Stimulated activated CD8-positive, alpha-beta memory T cell treated with anti-CD3 and anti-CD28 coated beads, Interleukin-4, amount 100 ng/mL, for 1 hour (primary cell): ENCODE measurements at places on chromosomes 5 and 9.

GRCh38 chr9:93569621-93570174, 6.7 kb upstream of the PHF2 start:
- DNase-seq: no peak

DNA sequence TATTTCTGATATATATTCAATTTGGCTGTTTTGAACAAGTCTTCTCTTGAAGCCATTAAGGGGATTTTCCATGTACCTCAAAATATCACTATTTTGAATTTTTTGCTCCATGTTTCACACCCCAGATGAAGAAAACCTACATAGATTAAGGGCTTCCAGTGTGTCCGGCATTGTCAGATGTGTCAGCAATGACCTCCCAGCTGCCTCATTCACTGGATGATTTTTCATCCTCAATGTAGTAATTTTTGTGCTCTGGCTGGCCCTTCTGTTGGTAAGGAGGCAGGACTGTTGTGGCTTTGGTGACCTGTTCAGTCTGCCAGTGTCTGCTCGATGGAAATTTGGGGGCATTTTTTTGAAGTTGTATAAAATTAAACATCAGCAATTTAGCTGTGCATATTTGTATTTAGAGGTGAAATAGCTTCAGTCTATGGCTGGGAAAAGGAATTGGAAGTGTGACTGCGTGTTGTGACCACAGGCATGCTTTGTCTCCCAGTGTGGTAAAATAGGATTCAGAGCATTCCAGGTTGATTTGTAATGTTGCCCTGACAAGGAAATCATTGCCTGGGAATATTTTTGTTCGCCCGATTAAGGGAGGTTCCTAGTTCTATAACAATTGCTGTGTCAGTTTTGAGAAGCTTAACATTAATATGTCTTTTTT, 312.4 kb downstream of the ARHGEF28 start:
- DNase-seq: no peak

DNA sequence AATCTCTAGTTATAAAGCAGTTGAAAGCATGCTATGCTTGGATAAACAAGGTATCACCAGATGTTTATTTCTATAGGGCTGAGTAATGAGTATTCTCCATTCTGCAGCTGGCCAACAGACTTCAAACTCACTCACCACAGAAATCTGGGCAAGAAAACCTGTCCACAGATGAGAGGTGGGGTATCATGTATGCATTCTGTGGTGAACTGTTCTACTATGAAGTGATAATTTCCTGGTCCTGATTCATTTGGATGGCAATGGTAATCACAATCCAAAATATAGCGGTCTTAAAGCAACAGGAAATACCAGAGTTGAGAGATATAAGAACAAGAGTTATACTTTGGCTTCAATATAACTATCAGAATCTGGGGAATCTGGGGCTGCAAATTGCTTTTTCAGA, 65.9 kb upstream of the EFNA5 start:
- DNase-seq: no peak

DNA sequence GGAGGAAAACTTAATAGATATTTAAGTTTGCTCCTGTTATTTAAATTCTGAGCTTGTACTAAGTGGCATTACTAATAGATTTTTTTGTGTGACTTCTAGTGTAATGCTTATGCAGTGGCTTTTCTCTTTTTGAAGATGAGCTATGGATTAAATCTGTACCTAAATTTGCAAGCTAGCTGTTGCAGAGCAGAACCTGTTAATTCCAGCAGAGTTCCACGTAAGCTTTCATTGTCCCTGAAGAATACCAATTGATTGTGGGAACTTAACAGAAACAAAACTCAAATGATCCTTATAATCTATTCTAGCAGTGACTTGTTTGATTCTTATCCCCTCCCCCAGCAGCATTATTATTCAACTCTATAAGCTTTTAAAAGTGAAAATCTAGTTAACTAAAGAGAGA, 51.7 kb downstream of the MAN2A1 start:
- DNase-seq: no peak

DNA sequence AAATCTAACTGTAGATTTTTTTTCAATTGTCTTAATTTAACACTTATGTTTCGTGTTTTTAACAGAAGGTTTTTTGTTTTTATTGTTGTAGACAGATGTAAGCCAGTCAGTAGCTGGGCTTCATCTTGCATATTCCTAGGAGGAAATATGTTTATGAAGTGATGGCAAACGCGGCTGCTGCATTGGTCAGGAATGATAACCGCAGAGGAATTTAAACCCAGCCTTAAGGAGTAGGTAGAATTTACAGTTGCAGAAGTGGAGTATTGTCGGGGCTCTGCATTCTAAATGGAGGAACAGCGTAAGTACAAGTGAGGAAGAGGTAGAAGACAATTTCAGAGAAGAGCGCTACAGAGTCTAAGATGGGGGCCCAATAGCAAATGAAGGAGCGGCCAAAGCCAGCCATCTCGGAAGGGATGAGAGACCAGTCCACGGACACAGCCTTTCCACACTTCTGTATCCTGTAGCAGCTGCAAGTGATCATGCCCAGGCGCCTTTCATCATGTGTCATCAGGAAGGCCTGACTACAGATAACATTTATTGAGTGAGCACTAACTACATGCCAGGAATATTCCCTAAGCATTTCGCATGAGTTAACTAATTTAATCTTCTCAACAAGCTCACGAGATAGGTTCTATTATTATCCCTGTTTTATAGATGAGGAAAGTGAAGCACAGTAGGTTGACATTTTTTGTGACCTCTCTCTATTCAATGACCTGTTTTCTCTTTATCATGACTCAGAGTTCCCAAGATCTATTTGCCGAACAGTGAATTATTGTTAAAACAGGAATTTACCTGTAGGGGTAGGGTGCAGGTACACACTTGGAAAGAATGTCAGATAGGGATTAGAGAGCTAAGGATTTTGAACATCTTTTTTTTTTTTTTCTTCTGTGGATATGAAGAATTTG, 38.1 kb downstream of the CMYA5 start:
- no peak for DNase-seq

DNA sequence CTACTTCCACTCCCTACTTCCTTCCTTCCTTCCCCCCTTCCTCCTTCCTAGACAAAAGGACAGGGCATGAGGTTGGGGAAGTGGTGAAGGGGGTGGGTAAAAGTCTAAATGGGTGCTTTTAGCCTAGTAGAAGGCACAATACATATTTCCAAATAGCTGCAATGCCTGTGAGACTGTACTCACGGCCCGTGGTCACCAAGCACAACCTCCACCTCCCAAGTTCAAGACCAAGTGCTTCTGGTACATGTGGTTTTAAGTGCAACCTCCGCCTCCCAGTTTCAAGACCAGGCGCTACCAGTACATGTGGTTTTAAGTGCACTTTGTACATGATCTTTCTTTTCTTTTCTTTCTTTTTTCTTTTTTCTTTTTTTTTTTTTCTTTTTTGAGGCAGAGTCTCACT, 14.5 kb upstream of the NTNG2 start:
- no peak for DNase-seq

DNA sequence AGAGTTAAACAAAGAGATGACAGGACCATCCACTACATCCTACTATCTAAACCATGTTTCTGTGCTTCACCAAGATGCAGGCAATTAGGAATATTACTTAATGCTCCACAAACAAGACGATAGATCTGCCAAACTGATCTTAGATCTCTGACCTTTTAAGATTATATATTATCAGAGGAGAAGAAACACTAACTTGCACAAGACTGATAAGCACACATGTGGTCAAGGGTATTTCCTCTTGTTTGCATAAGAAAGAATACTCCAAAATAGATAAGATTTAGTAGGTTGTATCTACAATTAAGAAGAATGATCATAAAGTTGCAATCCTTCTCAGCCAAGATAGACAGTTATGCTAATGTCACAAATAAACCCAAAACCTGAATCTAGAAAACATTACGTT, 601.0 kb upstream of the ACO1 start:
- DNase-seq: no peak

GRCh38 chr9:120402741-120403542, 177.0 kb downstream of the CDK5RAP2 start:
- DNase-seq: no peak
